NCI-H345 (cell line): ENCODE measurements at places on chromosomes 2 and 18.

DNA sequence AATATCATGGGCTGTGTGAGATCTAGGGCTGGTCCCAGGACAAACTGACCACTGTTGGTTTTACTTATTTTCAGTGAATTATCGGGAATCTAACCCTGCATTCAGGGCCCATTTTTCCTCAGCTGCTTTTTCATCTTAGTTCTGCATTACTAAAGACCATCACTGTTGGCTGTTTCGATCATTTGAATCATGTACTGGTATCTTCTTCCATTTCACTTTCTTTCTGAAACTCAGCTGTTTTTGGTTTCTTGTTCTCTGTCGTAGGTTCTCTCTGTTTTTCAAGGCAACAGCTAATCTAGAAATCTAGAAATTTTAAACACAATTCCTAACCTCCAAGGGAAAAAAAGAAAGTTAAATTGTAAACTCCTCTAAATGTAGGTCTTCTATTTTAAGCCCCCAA, 159.9 kb upstream of the SESTD1 start:
- no peak for DNase-seq

GRCh38 chr2:109065391-109065734, 63.6 kb upstream of the SH3RF3 start:
- no peak for DNase-seq

- DNase-seq = no peak
Observed at GRCh38 chr2:232269867-232270266, 108.7 kb upstream of the ALPP start.

- no peak for DNase-seq
Observed at GRCh38 chr2:44759823-44760222, 181.7 kb upstream of the SIX3 start.
